Kidney capillary endothelial cell (primary cell): ENCODE measurements at places on chromosomes 7 and 10.

GRCh38 chr7:55171157-55171556 is 152.3 kb downstream of the EGFR start:
- no peak for DNase-seq

DNA sequence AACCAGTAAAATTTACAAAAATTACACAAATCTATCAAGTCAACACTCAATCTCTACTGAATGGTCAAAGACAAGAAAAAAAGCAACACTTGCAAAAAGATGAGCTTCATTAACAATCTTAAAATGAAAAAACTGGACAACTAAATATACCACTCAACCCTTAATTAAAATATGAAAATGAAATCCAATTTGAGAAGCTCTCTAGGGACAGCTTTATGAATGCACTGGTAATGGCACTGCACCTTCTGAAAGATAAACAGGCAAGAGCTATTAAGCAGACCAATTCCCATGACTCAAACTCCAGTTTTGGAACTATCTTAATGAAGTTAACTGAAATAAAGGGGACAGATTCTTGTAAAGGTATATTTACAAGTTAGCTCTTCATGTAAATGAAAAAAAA is 135.7 kb downstream of the GALNT11 start:
- no peak for DNase-seq

- DNase-seq = no peak
Observed at GRCh38 chr10:119424258-119424975, 118.1 kb downstream of the RGS10 start.

DNA sequence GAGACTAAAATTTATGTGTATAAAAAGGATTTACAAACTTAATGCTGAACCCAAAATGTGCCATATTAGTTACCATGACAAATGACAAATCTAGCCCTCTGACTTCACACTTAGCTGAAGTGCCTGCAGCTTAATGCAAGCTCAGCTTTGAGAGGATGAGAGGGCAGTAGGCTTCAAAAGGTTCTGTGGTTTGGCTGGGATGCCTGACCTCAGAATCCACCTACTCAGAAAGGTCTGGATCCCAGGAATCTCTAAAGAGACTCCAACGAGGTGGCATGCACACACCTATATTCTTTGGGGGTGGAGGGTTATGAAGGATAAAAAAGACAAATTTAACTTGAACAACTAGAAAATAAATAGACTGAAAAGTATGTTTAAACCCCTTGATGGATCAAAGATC is 213.4 kb downstream of the TAX1BP1 start:
- DNase-seq = no peak

GRCh38 chr7:151306374-151306773 is 35.2 kb upstream of the NUB1 start:
- DNase-seq = no peak
